Left lung (tissue), 14 donors: ENCODE measurements at places on chromosomes 2 and 18. TPM values are rescaled to one million over a fixed set of nuclear protein-coding genes. Genes with fewer than 3 reads are reported as not detected.

Gene SIX3
- total RNA-seq: not detected

Gene IL1RL2
- total RNA-seq: 2.5 TPM

Gene HTR2B
- 0.94 TPM for total RNA-seq

Gene QPCT
- 16.6 TPM for total RNA-seq

Gene CRACDL
- 15.2 TPM for total RNA-seq

Gene PRSS56
- total RNA-seq: not detected

Gene TSHZ1
- 13.3 TPM for total RNA-seq

Gene SPDYA
- 0.55 TPM for total RNA-seq

Gene HOXD13
- total RNA-seq: not detected

Gene RPIA
- 16.0 TPM for total RNA-seq

Gene MYCN
- total RNA-seq: 0.60 TPM

Gene KCNJ13
- not detected for total RNA-seq
